ENCODE measurements at places on chromosomes 7 and 10.
A peak's percentile ranks its signal among the peaks of the same experiment; 100 is the strongest.

GRCh38 chr10:77036993-77037734 lies 600.4 kb downstream of the KCNMA1 start:
- no peak for DNase-seq

GRCh38 chr7:28804990-28805389 lies 153.1 kb downstream of the TRIL start:
- no peak for DNase-seq

GRCh38 chr10:3222626-3223025 lies 50.0 kb upstream of the PITRM1 start:
- no peak for DNase-seq

DNA sequence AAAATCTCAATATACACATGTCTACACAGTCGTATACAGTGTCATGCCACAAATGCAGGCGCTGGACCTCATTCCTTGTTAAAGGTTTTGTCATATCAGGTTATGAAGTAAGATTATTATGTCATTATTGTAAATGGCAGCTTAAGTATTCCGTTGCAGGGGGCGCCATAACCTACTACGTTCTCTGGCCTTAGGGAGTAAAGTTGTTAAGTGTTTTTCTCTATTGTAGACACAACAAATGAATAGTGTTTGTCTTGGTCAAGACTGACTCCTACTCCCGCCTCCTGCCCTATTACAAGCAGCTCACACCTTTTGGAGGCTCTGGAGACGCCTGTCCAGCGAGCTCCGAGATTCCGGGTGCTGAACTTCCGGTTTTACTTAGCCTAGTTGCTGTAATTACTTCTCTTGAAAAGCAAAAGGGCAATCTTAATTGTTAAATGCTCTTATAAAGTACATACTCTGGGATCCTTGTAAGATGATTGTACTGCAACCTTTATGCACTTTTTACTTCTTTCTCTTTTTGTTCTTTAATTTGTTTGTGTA lies 994 bp downstream of the GATAD1 start:
- peak; percentile 22 for DNase-seq

- no peak for DNase-seq
Measured at GRCh38 chr7:151374726-151375125, 33.1 kb downstream of the NUB1 start.

- no peak for DNase-seq
Measured at GRCh38 chr7:157825325-157825724, 488.5 kb downstream of the DNAJB6 start.

DNA sequence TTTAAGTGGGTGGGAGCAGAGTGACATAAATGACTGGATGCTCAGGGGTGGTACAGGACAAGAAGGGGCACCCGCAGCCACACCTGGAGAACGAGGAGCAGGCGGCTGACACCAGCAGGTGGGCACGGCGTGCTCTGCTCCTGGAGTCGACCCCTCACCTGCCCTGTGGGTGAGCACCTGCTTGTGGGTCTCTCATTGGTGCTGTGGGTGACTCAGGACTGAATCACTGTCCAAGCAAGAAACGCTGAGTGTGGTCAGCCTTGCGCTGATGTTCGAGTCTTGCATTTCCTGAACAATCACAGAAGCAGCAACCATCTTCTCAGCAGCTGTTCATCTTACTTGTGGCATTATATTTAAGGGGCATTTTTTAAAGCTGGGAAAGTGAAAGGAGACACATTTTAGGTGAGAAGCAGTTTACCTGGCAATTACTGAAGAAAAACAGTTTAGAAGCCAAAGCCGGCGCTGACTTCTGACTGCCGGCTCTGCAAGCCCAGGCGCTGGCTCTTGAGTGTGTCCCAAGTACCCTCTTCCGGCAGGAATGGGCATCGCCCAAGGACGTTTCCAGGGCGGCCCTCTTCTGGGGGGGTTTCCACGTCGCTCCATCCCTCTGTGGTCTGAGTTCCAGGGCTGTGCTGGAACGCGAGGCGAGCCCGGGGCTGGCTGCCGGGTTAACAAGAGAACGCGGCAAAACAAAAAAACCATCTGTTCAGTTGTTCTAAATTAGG lies 145.2 kb upstream of the PFKP start:
- no peak for DNase-seq
